ENCODE measurements at places on chromosomes 4 and X.

GRCh38 chr4:75289914-75290582 is 224.2 kb downstream of the RCHY1 start:
- DNase-seq: peak; percentile 14

GRCh38 chr4:167713756-167714155 is 378.6 kb upstream of the ANXA10 start:
- no peak for DNase-seq

DNA sequence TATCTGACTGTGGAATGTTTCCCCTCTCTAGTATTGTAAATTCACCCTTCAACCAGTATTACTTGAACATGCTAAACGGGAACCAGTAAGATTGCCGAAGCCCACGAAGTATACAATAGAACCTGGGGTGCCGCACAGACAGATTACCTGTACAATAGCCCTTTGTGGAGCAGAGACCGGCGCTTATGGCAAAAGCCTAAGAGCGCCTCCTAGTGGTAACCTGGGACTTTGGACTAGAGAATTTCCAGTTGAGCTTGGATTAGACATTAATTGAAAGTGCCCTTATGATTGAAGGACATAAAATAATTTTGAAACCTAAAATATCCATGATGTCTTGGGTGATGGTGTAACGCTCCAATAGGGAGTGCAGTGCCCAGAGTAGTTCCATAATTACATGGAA is 14.1 kb downstream of the ZNF157 start:
- DNase-seq: peak; percentile 77

GRCh38 chr4:155615081-155615887 is 51.4 kb upstream of the GUCY1A1 start:
- DNase-seq: peak; percentile 13

- DNase-seq: no peak
These were observed 10.1 kb downstream of the PDLIM3 start for GRCh38 chr4:185524888-185525863.

GRCh38 chr4:147749811-147750321 is 18.0 kb downstream of the ARHGAP10 start:
- DNase-seq: no peak

DNA sequence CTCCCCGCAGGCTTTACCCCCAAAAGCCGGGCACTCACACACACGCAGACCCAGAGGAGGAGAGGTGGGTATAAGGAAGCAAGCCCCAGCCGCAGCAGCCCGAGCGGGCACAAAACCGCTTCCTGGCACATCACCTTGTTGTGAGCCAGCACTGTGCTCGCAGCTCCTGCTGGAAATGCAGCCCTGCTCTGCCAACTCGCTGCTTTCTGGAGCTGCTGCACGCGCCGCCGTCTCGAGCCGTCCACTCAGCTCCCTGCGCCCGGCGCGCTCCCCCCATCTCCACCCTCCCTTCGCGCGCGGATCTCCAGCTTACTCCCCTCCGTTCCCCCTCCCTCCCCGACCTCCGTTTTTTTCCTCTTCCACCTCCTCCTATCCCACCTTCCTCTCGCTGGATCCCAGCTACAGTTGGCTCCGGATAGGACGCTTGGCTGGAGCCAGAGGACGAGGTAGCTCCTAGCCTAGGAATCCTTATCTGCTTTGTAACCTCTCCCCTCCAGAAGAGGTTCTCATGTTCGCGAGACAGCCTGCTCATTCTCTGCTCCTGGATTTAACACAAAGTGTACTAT is at the start of gene SPOCK3:
Gene SPOCK3 (minus strand): TSS at position 179 of the 566 bp plus-strand sequence.
- peak; percentile 4 for DNase-seq

- peak; percentile 83 for DNase-seq
These were observed 77.8 kb downstream of the SORBS2 start for GRCh38 chr4:185734214-185734613.

- no peak for DNase-seq
These were observed 5.2 kb downstream of the GABRA3 start for GRCh38 chrX:152445926-152446325.

DNA sequence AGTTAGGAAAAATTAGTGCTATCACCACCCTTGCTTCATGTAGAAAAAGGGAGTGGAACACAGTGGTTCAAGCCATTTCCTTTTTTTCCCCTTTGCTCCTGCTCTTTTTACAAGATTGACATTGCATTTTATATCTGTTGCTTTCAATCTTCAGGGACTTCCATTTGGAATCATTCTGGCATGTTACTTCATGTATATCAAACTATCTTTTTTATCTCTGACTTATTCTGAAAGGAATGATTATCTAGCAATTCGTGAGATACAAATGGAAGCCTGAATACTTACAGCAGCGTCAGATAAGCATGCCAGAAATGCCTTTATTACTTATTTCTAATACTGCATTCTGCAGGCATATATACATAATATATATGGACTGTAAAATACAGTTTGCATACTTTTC is 20.4 kb downstream of the ADGRL3 start:
- no peak for DNase-seq

DNA sequence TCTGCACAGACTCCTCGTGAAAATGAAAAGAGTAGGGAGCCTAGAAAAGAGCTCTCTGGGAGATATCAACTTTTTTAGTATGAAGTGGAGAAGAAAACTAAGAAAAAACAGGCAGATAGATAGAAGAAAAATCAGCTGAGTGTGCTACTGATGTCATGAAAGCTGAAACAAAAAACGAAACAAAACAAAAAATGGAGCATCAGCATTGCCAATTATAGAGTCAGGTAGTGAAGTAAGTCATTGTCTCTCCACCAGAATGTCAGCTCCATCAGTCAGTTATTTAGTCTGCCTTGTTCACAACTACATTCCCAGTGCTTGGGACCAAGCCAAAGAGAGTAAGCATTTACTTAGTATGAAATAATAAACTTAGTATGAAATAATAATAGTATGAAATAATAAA is 595.1 kb downstream of the STPG2 start:
- no peak for DNase-seq

GRCh38 chrX:103919270-103919637 is 43.2 kb upstream of the TMSB15B start:
- DNase-seq: peak; percentile 22

DNA sequence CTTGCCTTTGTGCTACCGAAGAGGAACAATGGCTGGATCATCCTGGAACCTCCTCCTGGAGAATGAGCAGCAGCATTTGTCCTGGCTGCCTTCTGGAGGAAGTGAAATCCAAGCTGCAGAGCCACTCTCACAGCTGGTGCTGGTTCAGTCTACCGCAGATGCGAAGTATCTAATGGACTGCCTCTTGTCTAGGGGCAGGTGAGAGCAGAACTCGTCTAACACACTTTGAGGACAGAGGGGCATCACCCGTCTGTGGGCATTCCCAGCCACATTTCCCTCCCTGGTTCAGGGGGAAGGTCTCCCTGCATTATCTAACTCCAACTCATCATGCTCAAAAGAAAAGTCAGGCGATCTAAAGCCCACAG is 338.2 kb upstream of the GATB start:
- no peak for DNase-seq

- no peak for DNase-seq
These were observed 37.0 kb downstream of the HTT start for GRCh38 chr4:3111461-3111860.

GRCh38 chr4:144489831-144490230 is 156.1 kb upstream of the HHIP start:
- DNase-seq: no peak

DNA sequence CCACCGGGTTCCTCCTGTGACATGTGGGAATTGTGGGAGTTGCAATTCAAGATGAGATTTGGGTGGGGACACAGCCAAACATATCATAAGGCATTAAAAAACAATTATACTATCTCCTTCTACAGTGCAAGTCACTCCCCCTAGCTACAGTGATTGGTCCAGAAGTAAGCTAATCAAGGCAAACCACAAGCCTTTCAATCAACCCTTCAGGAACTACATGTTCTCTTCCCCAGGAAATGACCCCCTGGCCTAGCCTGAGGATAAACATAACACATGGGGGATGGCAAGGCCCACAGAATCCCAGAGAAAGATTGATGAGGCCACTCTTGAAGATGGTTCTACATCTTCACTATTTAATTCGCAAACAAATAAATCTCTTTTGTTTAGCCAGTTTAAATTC is 25.2 kb upstream of the FAM241A start:
- DNase-seq: no peak

DNA sequence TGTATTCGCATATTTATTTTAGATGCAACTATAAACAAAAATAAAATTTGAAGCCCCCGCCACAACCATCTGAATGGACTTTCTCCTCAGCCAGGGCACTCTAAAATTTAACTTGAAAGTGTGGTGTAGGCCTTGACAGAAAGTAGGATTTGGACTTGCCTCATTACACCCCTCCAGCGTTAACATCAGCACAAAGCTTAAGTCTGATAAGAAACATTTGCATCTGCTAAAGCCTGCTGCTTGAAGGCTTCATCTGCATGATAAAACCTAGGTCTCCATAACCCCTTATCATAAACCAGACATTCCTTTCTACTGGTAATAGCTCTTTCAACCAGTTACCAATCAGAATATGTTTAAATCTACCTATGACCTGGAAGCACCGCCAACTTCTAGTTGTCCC is 1046.5 kb downstream of the FAT4 start:
- no peak for DNase-seq

DNA sequence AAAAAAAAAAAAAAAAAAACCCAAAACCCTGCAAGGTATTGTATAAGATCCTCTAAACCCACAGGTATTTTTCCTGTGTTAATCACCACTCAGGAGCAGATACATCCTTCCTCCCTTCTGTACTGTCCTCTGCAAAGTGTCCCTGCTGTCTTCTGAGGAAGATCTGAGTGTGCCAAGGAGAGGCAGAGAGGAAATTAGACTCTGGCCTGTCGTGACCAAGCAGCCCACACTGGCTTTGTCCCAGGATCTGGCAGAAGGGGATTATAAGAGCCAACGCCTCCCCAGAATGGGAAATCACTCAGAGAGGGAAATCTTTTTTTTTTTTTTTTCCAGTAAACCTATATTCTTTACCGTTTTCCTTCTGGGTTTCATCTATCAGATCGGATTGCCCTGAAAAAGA is 39.6 kb downstream of the PTCHD1 start:
- DNase-seq: no peak

- no peak for DNase-seq
These were observed 82.2 kb downstream of the SUPT20HL2 start for GRCh38 chrX:24231641-24232179.

DNA sequence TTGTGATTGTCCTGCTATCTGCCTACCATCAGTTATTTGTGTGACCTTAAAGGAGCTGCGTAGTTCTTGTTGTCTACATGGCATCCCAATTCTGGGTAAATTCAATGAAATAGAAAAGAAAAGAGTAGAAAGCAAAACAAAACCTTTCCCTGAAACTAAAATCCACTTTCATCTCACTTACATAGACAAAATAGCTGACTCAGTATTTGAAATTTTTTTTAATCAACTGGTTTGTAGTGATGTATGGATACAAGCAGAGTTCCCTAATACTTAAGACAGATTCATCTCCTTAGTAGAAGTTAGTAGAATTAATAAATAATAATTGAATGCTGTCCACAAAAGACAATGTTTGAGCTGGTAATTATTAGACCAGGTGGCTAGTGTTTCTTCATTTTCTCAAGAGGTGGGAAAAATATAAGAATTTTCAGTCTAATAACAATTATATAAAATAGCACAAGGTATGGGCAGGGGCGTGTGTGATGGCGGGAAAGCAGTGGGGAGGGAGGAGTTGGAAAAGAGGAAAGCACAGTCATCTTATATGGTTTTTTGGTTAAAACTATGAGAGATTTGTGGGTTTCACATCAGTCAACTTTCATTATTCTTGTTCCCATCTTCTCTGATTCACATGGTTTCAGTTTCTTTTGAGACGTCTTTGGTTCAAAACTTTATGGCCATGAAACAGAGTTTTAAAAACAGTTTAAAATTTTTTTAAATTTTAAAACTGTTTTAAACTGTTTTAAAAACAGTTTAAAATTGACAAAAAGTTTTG is 275.2 kb downstream of the SPRY1 start:
- DNase-seq: no peak

DNA sequence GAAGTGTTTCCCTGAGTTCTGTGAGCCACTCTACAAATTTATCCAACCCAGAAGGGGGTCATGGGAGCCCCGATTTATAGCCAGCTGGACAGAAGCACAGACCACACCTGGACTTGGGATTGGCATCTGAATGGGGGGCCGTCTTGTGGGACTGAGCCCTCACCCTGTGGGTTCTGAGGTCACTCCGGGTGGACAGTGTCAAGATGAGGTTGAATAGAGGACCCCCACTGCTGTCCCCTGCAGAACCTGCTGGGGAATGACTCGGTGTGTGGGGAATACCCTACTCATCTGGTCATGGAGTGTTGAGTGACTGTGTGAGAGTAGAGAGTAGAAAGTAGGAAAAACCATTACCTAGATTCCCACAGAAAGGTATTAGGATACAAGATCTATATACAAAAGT is 67.5 kb downstream of the ZFYVE28 start:
- no peak for DNase-seq

DNA sequence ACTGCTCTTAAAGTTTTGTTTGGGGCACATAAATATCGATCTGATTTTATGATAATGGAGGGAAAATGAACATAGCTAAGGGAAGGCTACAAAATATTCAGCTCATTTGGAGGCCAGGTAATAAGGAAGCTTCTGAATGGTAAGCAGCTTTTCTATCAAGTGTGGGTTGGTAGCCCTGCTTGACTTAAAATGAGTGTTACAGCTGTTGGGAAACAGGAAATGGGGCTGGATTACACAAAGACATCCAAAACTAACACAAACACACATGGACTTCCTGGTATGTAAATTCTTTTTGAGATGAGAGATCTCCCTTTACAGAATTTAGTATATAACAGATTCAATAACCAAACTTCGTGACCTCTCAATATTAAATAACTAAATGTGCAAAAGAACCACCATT is 58.0 kb downstream of the FGF16 start:
- DNase-seq: peak; percentile 47

DNA sequence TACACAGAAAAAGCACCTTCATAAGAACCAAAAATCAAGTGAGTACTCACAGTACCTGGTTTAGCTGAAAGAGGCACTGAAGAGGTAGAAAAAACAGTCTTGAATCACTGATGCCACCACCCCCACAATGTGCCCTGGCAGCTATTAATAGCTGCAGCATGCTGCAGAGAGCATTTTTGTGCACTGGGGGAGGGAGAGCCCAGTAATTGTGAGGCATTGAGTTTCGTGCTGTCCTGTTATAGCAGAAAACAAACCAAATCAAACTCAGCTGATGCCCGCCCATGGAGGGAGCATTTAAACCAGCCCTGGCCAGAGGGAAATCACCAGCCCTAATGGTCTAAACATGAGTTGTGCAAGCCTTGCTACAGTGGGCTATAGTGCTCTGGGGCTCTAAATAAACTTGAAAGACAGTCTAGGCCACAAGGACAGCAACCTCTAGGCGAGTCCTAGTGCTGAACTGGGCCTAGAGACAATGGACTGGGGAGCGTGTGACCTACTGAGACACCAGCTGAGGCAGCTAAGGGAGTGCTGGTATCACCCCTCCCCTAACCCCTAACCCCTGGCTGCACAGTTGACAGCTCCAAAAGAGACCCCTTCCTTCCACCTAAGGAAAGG is 106.3 kb upstream of the TMLHE start:
- DNase-seq: peak; percentile 1

DNA sequence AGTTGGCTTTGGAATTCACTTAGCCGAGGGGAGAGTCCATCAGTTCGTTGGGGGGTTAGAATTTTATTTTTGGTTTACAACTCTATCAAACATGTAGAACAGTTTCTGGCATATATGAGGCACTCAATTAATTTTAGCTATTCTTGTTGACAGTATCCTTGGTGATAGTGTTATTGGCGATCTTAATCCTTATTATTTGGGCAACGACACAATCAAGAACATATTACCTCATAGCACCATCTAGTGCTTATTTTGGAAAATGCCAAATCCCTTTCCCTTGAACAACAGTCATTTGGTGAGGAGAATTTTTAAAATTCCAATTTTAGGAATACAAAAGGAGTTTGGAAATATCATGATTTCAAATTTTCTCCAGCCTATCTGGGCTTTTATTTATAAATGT is 17.9 kb upstream of the PGRMC1 start:
- no peak for DNase-seq

- no peak for DNase-seq
These were observed 2.6 kb downstream of the GIMD1 start for GRCh38 chr4:106366026-106366425.
